Activated naive CD8-positive, alpha-beta T cell treated with anti-CD3 and anti-CD28 coated beads, Interleukin-2, amount 50 U/mL, for 16 hours (primary cell): ENCODE measurements at places on chromosomes 5 and 9.

GRCh38 chr5:72600391-72600981 lies 93.3 kb upstream of the ZNF366 start:
- DNase-seq = no peak

- DNase-seq = no peak
Measured at GRCh38 chr9:133845440-133845839, 107.3 kb upstream of the SARDH start.

DNA sequence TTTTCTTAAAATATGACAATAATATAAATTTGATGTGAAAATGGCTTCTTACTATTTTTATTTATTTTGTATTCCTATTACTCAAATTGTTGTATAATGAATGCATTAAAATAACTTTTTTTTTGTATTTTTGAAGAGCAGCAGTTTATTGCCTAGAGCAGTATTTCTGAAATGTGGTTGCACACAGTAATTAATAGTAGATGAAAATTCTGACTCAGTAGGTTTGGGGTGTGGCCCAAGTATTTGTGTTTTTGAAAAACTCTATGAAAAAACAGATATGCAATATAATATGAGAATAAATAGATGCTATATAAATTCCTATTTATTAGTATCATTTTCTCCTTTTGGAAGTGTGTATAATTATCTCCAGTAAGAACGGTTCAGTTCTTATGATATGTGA lies 2225.3 kb upstream of the C9orf72 start:
- DNase-seq = no peak

- no peak for DNase-seq
Measured at GRCh38 chr9:36721846-36722588, 149.3 kb downstream of the MELK start.

DNA sequence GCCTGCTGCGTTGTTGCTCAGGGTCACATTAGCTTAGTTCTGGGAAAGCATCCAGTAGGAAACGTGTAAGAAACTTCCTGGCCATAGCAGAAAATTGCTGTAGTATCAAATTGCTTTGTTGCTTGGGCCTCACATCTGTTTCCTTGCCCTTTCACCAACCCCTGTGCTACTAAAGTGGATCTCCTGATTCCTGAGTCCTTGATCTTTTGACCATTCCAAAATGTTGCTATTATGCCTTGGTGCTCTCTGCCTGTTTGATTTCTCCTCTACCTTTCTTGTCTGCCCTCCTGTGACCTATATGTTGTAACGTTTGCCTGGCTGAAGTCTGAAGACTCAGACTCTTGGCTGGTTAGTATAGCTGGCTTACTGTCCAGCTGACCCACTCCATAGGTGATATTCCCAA lies 350.5 kb downstream of the ADGRV1 start:
- no peak for DNase-seq

- DNase-seq = no peak
Measured at GRCh38 chr9:108784998-108785397, 70.8 kb downstream of the ACTL7B start.

GRCh38 chr5:123718238-123718637 lies 206.3 kb downstream of the CSNK1G3 start:
- no peak for DNase-seq

DNA sequence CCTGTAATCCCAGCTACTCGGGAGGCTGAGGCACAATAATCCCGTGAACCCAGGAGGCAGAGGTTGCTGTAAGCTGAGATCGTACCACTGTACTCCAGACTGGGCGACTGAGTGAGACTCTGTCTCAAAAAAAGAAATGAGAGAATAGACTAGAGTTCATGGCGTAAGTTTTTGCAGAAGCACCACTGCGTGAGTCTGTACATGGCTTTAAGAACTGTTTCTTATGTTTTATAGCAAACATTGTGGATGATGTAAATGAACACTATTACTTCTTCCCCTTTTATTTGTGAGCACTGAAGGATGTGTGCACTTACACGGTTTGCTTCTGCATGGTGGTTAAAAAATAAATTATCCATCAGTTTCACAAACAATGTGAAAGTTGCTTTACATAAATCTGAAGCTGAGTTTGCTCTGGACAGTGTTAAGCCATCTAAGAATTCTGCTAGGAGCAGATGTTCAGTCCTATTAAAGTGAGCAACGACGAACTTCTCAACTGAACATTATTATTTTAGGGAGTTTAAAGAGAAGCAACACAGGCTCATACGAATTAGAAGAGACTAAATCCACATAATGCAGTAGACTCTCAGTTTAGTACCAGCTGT lies 52.5 kb downstream of the ZFAND5 start:
- DNase-seq = no peak

DNA sequence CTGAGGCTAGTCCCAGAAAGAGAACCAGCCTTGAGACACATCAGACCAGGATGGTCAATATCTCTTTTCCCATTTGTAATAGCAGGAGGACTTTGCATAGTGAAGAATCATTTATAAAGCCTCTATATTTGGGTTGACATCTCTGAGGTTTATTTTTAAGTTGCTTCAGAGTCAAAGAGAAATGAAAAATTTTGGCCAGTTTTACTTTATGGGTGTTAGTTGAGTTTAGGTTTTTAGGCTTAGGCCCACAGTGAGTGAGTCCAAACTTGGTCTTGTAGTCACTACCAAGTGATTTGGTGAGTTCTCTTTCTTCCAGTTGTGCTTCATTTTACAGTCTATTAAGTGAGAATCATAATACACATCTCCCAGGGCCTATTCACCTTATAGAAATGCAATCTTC lies 5.3 kb upstream of the MEF2C start:
- DNase-seq = no peak

GRCh38 chr5:16480821-16481538 lies 15.4 kb upstream of the ZNF622 start:
- DNase-seq = no peak

- DNase-seq = no peak
Measured at GRCh38 chr9:5783982-5784381, 48.9 kb downstream of the ERMP1 start.

GRCh38 chr9:99660191-99660636 lies 161.5 kb upstream of the NR4A3 start:
- DNase-seq = no peak

GRCh38 chr9:132041798-132042197 lies 37.9 kb downstream of the MED27 start:
- no peak for DNase-seq

- no peak for DNase-seq
Measured at GRCh38 chr9:78778861-78779374, 482.0 kb downstream of the PSAT1 start.

DNA sequence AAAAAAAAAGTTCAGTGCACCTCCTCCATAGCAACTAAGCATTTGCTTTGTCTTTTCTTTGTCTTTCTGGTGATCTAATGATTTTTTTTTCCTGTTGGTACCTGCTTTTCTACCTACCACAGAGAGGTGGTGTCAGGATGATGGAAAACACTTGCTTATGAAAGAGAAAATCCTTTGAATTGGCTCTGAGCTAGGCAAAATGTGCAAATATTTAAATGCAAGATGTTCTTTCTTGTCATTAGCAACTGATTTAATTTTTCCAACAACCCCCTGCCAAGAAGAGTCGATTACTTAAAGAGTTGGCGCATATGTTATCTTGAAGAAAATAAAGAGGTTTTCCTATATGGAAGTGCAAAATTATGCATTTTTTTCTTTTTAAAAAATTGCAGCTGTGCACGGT lies 37.7 kb downstream of the TNC start:
- DNase-seq = no peak

DNA sequence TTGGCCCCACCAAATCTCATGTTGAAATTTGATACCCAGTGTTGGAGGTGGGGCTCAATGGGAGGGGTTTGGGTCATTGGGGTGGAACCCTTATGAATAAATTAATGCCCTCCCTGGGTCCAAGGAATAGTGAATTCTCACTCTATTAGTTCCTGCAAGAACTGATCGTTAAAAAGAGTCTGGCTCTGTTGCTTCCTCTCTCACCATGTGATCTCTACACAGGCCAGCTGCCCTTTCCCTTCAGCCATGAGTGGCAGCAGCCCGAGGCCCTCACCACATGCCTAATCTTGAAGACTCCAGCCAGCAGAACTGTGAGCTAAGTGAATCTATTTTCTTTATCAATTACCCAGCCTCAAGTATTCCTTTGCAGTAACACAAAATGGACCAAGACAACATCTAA lies 106.0 kb downstream of the CAAP1 start:
- DNase-seq = no peak

DNA sequence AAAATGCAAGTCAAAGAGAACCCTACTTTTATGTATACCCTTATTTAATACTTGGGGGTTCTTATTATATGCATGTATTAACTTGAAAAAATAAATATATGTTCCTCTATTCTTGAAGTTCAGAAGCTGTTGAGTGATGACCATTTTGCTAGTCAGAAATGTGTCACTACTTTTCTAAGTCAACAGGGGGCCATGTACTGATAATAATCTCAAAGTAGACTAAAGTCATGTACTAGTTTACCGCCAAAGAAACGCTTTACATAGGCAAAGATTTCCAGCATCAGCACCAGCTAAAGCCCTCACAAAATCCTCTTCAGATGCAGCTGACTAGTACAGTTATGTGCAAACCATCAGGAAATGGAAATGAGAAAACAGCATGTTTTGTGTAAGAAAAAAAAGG lies 5.7 kb upstream of the BHMT start:
- no peak for DNase-seq

GRCh38 chr5:38755181-38755580 lies 90.6 kb upstream of the OSMR start:
- no peak for DNase-seq

DNA sequence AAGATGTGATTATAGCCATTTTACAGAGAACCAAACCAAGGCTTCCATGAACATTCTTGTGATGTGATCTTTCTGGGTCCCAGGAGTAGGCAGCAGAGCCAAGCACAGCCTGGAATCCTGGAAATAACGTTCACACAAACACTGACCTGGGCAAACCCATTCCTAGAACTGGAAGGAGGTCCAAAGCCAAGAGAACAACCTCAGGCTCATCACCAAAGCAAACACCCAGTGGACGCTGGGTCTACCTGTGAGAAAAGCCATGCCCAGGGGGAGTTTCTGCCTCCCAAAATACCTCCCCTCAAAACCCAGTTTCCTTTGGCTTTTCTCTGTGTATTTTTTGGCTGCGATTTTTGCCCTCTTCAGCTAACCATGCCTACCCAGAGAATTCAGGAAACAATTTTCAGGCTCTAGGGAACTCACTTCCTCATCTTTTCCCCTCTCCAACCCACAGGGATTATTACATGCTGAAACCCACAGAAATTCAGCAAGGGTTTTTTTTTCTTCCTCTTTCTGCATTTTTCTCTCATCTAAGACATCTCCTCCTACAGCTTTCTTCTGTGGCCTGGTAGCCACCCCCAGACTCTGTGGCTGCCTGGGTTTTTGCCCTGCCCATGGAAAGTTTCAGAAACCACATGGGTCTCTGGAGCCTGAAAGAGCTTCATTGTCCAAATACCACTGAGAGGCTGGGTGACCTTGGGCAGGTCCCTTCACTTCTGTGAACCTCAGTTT lies 75.0 kb downstream of the TNC start:
- no peak for DNase-seq

GRCh38 chr9:83588256-83588655 lies 34.7 kb upstream of the IDNK start:
- DNase-seq = no peak

GRCh38 chr9:18869725-18870124 lies 163.3 kb downstream of the SAXO1 start:
- DNase-seq = no peak
